ENCODE measurements at places on chromosomes 3 and 15. TPM values are rescaled to one million over a fixed set of nuclear protein-coding genes. Genes with fewer than 3 reads are reported as not detected.

ONECUT1 gene
- total RNA-seq: 48.9 TPM

ITIH1 gene
- total RNA-seq: not detected

HRH1 gene
- not detected for total RNA-seq

DNA sequence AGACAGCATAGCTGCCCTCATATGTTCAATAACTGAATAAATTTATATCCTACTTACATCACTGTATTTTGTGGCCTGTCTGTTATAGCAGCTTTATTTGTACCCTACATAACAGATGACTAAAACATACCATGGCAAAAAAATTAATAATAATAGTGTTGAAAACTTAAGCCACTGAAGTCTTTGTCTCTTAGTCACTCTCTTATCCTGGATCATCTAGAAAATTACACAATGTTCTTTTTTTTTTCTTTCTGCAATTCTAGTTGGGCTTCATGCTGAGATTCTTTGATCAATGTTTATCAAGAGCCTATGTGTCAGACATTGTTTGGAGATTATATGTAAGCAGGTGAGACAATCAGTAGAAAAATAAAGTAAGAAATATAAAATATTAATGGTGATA, 519.3 kb upstream of the ARPP21 start:
- no peaks in the 10 kb centered on the region for H3K36me3 ChIP-seq
- no peak overlapping the region for H3K27ac ChIP-seq
- no peak overlapping the region for H3K4me3 ChIP-seq
- DNase-seq: no peak
- no peaks in the 10 kb centered on the region for H3K4me1 ChIP-seq

GRCh38 chr3:16063603-16064002, 110.9 kb upstream of the GALNT15 start:
- H3K27me3 ChIP-seq: peaks cover 1% of the 10 kb centered on the region
- DNase-seq: no peak
- H3K4me1 ChIP-seq: no peaks in the 10 kb centered on the region

- no peak overlapping the region for H3K4me3 ChIP-seq
- no peak for DNase-seq
- H3K36me3 ChIP-seq: no peaks in the 10 kb centered on the region
These were observed 30.0 kb downstream of the MRAS start for GRCh38 chr3:138378331-138378730.

DNA sequence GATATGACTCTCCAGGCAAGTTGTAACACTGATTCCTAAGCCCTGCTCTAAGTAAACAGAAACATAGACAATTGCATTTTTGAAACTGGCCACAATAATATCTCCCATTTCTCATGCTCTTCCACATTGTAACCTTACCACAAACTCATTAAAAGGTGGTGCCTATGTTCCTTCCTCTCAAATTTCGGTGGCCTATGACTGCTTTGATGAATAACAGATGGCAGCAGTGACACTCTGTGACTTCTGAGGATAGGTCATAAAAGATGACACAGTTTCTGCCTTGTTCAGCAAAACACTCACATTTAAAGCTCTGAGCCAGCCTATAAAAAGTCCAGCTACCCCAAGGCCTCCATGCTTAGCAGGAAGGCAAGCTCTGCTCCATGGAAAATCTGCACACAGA, 195.2 kb downstream of the EFHB start:
- H3K27ac ChIP-seq: no peak overlapping the region
- H3K27me3 ChIP-seq: no peaks in the 10 kb centered on the region
- peaks cover 10% of the 10 kb centered on the region for H3K4me1 ChIP-seq
- DNase-seq: no peak

- H3K36me3 ChIP-seq: peaks cover 12% of the 10 kb centered on the region
- no peak overlapping the region for H3K27ac ChIP-seq
- peaks cover 3% of the 10 kb centered on the region for H3K27me3 ChIP-seq
- peaks cover 3% of the 10 kb centered on the region for H3K4me1 ChIP-seq
- DNase-seq: no peak
These were observed 660 bp downstream of the CCK start for GRCh38 chr3:42265059-42265991.

DNA sequence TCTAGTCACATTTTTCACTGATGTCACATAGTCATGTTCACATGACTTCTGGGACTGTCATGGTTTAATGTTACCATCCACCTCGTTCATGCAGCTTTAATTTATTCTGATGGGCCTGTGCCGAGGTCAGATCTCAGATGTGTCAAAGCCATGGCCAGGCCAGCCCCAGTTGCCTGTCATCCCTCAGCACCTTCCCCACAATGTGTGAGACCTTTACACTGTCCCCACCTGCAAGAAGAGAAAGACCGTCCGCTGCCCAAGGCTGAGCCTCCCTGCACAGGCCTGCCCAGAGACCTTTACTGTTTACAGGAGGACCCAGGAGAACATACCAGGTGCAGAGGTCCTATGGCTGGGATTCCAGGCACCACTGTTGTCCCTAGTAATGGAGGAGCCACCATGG, 12.8 kb upstream of the KLF15 start:
- H3K4me1 ChIP-seq: peaks cover 8% of the 10 kb centered on the region
- H3K27me3 ChIP-seq: peaks cover 4% of the 10 kb centered on the region
- DNase-seq: no peak
- no peak overlapping the region for H3K4me3 ChIP-seq
